ENCODE measurements at places on chromosomes 7 and 10.
A peak's percentile ranks its signal among the peaks of the same experiment; 100 is the strongest.

- DNase-seq, result peak; percentile 58
Measured at GRCh38 chr10:91796331-91797047, 1.7 kb upstream of the TNKS2 start.

DNA sequence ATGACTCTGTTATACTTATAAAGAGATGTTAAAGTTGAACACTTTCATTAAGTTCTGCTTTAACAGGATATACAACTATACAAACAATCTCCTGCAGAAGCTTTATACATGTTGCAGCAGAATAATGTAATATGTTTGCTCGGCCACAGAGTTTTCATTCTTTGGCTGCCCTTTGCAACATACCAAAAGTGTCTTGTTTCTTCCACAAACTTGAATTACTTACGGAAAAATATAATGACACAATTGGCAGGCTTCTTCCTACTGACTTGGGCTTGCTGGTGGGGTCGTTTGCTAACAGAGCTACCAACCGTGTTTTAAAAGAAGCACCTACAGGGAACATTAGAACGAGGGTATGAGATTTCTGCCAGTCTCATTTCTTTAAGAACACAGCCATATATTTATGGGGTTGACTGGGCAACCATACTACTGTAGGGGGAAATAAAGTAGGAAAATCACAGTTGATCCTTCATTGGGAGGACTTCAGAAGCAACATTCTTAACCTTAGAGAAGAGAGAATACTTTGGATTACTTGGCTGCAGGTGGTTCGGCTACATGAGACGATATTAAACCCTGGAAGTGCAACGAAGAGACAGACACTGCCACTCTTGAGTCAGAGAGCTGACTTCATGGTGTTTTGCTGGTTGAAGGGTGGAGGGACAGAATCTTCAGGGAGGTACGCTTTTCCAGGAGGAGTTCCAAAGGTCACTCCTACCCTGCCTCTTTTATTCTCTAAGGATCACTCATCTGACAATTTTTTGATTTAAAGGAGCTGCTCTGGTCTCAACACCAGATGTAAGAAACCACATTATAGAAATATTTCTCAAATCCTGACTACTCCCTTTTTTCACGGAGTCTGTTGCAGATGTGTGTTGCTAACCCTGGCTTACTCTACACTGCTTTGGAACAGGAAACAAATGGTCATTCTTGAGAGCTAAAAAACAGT lies 123.9 kb downstream of the SEMA3C start:
- DNase-seq, result no peak

DNA sequence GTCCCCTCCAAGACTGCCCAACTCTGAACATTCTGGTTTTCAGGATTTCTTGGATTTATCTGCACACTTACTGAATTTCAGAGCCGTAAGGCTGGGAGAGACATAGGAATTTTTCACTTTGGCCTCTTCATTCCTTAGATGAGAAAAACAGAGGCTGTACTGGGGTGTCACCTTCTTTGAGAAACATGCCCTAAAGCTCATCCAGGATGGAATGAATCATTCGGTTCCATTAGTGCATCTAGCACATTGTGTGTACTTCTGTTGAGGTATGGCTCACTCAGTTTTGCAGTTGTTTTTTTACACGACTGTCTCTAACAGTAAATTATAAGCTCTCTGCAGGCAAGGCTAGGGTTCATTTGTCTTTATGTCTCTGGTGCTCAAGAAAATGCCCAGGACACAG lies 383.4 kb downstream of the GATA3 start:
- no peak for DNase-seq

GRCh38 chr10:109698086-109698485 lies 225.2 kb downstream of the XPNPEP1 start:
- DNase-seq, result no peak

- DNase-seq, result no peak
Measured at GRCh38 chr10:83691791-83692596, 447.3 kb upstream of the GHITM start.

DNA sequence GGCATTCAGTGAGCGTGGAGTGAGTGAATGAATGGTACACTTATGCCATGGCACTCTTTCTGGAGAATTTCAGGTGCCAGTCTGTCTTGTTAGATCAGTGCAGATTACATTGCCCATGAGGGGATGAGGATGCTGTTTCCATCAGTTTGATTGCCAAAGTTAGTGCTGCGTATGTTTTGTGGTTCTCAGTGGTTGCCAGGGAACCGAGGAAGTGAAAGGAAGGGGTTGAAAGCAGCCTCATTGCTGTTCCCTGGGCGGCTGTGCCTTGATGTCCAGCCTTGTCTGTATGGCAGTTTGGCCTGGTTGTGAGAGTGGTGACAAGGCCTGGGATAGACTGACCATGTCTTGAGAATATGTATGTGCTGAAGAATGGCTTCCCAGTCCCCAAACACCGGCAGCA lies 30.2 kb downstream of the WBP1L start:
- DNase-seq, result no peak

GRCh38 chr10:5800782-5801181 lies 12.5 kb downstream of the GDI2 start:
- DNase-seq, result no peak

DNA sequence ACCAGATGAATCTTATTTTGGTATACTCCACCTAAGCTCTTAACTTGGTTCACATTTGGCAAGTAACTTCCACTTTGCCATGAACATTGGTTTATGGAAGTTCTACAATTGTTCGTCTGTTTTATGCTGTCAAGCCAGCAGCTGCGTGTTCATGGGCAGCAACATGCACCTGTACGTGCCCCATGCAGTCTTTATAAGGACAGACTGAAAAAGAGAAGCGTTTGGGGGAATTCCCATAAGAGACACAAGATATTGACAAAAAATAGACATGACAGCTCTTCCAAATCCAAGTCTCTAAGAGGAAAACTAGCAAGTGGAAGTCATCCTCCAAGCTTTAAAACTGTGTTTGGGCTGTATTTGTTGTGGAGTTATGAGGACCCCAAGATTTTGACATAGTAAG lies 151.6 kb downstream of the SLC16A9 start:
- no peak for DNase-seq

- no peak for DNase-seq
Measured at GRCh38 chr7:158533386-158534133, 54.1 kb downstream of the PTPRN2 start.

- no peak for DNase-seq
Measured at GRCh38 chr7:119105381-119105780, 880.9 kb downstream of the ANKRD7 start.

DNA sequence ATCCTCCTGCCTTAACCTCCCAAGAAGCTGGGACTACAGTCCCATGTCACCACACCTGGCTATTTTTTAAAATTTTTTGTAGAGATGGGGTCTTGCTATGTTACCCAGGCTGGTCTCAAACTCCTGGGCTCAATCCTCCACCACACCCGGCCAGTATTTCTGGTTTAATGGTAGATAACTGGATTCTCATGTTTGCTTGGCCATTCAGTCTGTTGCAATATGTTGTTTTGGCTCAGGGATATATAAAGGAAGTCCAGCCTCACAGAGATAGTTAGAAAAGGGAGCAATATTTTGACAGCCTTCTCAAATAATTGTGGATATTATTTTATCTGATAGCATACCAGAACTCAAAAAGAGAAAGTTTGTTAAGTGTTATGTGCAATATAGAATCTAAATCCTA lies 82.4 kb downstream of the BTAF1 start:
- DNase-seq, result no peak

DNA sequence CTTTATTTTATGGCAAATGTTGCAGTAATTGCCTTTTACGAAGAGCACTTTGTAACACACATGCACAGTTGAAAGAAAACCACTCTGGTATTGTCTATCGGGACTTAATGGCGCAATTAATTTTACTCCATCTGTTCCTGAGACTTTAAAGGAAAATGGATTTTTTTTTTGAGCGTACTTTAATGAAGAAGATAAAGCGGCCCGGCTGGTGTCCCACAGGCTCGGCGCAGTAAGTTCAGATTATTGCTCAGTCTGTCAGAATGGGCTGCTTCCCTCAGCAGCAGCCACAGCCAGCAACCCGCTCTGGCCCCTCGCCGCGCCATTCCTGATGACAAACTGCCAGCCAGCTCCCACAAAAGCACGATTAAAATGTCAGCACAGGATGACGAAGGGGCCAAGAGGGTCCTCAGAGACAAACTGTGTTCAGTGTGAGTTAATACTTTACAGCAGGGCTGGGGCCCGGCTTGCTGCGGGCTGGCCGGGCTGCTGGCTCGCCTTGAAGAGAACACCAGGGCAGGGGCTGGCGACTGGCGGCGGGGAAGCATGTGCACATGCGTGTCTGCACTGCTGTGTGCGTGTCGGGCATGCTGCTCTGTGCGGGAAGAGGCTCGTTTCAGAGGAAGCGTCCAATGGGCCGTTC lies 501.0 kb upstream of the GALNT17 start:
- DNase-seq, result peak; percentile 34

DNA sequence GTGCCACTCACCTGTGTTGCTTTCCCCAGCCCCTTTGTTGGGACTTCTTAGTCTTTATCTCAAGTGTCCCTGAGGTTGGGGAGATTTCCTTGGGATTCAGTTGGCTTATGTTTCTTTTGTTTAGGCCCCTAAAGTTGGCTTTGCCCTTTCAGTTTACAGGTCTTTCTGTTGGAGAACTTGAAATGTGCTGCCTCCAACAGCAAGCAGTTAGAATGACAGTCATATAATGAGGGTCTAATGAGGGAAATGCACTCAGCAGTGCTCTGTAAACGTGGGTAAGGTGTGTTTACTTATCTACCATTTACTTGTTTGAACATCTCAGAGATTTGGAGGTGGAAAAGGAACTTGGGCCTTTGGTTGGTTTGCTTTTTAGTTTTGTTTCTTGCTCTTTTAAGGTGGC lies 191.4 kb upstream of the STK17A start:
- DNase-seq, result no peak

- DNase-seq, result no peak
Measured at GRCh38 chr7:45196374-45196773, 38.8 kb downstream of the RAMP3 start.

GRCh38 chr7:132242192-132242812 lies 334.0 kb downstream of the PLXNA4 start:
- no peak for DNase-seq

- no peak for DNase-seq
Measured at GRCh38 chr7:79287981-79288380, 165.5 kb downstream of the MAGI2 start.

GRCh38 chr10:106815427-106816043 lies 349.0 kb downstream of the SORCS1 start:
- no peak for DNase-seq

GRCh38 chr10:96614515-96614914 lies 27.7 kb upstream of the TM9SF3 start:
- no peak for DNase-seq

- no peak for DNase-seq
Measured at GRCh38 chr7:1597066-1597760, 27.4 kb upstream of the PSMG3 start.

- no peak for DNase-seq
Measured at GRCh38 chr7:50397320-50397970, 52.7 kb downstream of the FIGNL1 start.

- DNase-seq, result no peak
Measured at GRCh38 chr10:126225672-126226008, 162.6 kb downstream of the ADAM12 start.

DNA sequence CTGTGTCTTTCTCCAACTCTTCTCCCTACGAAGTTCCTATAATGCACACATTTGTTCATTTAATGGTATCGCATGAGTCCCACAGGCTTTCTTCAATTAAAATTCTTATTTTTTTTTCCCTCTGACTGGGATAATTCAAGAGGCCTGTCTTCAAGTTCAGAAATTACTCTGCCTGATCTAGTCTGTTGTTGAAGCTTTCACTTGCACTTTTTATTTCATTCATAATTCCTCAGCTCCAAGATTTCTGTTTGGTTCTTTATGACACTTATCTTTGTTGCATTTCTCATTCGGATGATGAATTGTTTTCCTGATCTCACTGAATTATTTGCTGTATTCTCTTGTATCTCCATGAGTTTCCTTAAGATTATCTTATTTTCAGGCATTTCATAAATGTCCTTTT lies 103.9 kb downstream of the RSU1 start:
- DNase-seq, result no peak

GRCh38 chr10:87694011-87694794 lies 34.5 kb downstream of the PAPSS2 start:
- DNase-seq, result no peak

- no peak for DNase-seq
Measured at GRCh38 chr7:105622106-105622731, 40.9 kb upstream of the EFCAB10 start.

GRCh38 chr7:7416031-7416858 lies 119.4 kb downstream of the COL28A1 start:
- no peak for DNase-seq

DNA sequence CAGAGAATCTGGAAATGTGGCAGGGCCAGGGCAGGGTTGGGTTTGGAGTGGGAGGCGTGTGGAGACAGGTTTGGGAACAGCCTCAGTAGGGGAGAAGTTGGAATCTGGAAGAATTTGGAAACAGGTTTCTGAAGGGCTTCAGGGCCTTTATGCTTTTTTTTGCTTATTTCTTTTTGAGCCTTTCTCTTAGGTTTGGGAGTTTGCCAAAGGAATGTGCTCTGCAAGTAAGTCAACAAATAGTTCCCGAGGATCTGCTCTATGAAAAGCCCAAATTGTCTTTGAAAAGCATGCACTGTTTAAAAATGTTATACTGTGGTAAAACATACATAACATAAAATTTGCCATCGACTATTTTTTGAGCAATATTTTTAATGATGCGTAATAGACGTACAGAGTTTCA lies 86.7 kb upstream of the ADRB1 start:
- no peak for DNase-seq

DNA sequence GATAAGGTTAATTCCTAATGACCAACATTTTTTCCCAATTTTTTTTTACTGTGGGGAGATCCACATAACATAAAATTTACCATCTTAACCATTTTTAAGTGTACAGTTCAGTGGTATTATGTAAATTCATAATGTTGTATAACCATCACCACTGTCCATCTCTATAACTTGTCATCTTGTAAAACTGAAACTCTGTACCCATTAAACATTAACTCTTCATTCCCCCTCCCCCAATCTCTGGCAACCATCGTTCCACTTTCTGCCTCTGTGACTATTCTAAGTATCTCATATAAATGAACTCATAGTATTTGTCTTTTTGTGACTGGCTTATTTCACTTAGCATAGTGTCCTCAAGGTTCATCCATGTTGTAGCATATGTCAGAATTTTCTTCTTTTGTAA lies 46.0 kb upstream of the HPS1 start:
- DNase-seq, result no peak
